ENCODE measurements at places on chromosomes 11 and 22.

DNA sequence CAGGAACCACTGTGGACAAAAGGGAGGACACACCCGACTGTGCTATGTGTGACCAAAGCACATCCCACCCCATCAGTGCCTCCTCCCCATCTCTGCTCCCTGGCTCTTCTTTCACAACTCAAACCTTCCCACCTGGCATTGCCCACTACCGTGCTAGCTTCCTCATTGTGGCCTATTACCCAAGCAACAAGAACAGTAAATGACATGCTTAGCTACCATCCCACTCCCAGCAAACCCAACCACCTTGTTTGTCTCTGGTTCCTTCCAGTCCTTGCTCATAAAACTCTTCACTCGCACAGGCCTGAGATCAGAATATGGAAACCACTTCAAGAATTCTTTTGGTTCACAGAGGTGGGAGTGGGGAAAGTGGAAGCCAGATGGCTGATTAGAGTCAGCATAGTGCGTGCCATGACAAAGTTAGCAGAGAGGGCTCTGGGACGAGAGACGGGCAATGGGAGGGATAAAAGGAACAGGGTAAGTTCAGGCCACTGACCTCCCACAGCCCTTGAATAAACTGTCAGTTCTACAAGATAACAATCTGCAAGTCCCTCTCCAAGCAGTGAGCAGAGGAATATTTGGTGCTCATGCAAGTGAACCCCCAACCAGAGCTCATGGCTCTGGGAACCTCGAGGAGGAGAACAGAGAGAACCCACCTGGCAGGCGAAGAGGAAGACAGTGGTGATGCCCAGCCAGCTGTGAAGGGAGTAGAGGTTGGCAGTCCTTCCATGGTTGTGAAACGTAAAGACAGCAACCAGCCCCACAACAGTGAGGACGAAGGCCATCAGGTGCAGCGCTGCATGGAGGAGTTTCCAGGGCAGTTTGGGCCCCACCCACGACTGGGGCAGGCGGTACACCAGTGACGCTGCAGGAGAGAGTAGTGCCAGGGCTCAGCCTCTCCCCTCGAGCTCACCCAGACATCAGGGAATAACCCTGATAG lies 8.3 kb downstream of the CYB561A3 start:
- DNase-seq: no peak

DNA sequence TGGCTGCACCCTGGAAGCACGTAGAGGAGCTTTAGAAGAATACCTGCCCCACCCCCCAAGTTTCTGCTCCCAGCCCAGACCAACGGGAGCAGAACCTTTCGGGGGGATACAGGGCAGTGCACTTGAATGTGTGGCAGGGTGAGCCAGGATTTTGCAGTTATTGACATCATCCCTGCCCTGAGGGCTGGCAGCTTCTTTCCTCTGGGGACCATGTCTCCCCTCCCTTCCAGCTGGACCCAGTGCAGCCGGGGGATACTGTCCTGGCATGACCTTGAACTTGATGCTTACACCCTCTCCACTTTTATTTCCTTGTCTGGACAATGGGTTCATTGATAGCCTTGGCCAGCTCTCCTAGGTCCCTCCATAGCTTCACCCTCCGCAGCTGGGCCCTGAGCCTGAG lies 4.1 kb upstream of the CABP7 start:
- no peak for DNase-seq

DNA sequence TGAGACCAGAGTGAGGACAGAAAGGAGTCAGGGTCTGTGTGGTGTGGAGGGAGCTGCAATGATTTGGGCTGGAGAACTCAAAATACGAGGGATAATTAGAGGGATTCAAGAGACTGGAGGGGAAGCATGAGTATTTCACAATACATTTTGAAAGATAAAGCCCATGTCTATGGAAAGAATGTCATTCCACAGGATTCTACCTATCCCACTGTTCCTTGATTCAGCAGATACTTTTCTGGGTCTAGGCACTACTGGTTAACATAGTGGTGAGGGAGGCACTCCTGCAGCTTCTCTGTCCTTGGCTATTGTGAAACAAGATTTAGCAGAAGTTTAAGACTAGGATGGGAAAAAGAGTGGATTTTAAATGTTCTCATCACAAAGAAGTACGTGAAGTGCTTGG lies 72.9 kb upstream of the RASSF10 start:
- no peak for DNase-seq

DNA sequence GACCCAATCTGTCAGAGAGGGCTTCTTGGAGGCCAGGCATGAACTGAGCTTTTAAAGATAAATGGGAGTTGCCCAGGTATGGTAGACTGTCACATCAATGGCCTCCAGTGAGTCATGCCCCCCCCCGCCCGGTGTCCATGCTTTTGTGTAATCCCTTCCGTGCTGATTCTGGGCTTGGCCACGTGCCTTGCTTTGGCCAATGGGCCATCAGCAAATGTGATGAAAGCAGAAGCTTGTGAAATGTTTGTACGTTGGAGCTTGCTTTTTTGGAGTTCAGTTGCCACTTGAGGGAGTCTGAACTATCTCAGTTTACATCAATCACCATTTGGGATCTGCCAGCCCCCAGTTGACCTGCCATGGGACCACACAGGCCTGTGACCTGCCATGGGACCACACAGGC lies 4.3 kb upstream of the THY1 start:
- no peak for DNase-seq

DNA sequence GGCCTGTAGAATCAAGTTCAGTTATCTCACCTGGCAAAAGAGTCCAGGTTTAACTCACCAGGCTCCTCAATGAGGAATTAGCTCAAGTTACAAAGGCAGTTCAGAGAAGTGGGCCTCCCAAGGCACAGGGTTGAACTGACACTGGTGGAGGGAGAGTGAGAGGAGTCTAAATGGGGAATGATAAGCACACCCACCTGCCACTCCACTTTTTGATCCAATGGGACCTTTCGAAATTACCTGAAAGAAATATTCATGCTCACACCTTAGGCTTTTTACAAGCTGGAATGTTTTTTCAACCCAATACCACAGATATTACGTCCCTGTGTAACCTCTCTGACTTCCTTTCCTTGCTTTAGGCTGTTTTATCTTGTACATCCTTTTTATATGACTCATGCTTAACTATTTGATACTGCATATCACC lies 642.7 kb upstream of the TENM4 start:
- no peak for DNase-seq

DNA sequence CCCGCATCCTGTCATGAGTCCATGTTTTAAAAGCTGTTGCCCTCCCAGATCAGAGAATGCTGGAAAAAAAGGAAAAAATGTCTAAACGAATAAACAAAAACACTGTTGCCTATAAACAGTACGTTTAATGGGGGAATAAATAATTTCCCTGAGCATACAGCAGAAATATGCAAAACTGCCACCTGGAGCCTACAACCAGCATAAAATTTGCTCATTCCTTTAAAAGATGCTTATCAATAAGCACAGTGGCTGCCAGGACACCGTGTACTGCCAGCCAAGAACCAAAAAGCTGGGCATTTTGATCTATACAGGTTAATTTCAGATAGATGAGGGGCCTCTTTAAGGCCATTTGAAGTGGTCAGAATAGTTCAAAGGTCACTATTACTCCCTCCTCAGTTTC lies 5.7 kb upstream of the CPT1A start:
- no peak for DNase-seq

DNA sequence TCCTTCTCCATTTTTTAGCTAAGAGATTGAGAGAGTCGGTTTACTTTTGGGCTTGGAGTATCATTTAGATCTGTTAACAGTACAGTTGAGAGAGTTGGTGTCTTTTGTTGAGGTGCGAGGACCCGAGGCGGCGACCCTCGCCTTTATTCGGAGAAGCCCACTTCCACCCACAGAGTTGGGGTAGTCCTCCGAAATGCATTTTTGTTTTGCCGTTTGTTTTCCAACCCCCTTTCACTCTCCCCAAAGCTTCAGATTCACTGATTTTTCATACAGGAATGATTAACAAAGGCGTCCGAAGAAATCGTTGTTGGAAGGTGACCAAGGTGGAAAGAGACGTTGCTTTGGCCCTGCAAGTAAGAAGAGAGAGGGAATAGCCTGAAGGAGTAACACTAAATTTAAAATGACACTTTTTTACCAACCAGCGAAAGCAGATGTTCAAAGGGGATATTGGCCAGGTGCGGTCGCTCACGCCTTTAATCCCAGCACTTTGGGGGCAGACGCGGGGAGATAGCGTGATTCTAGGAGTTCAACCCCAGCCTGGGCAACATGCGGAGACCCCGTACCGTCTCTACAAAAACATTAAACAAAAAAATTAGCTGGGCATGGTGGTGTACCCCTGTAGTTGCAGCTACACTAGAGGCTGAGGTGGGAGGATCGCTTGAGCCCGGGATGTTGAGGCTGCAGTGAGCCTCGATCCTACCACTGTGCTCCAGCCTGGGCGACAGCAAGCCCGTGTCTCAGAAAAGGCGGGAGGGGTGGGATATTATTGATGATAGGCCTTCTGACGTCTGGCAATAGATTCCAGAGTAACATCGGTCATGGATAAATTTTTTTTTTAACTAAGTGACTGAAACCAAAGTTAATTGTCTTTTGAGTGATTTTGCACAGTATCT lies 899 bp upstream of the RAB30 start:
- DNase-seq: no peak
